ENCODE measurements at places on chromosomes 1 and 21. TPM values are rescaled to one million over a fixed set of nuclear protein-coding genes. Genes with fewer than 3 reads are reported as not detected.
A peak's percentile ranks its signal among the peaks of the same experiment; 100 is the strongest.

GRCh38 chr1:7455796-7456721 is 315.0 kb upstream of the VAMP3 start:
- DNase-seq, result peak; percentile 58

GRCh38 chr1:55275941-55276341 is 60.8 kb upstream of the USP24 start:
- DNase-seq, result no peak

The C8A gene
- total RNA-seq, result not detected

DNA sequence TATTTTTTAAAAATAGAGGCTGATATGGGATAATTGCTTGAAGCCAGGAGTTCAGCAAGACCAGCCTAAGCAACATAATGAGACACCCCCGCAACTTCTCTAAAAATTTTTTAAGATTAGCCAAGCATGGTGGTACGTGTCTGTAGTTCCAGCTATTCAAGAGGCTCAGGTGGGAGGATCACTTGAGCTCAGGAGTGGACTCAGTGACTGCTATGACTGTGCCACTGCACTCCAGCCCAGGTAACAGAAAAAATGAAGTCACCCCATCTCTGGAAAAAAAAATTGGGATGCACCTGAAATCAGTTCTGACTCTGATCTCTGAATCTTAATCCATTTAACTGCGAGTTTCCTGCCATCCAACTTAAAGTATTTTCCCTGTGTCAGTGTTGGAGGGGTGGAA is 124.2 kb downstream of the MRPS6 start:
- no peak for DNase-seq

GRCh38 chr1:23867542-23867894 is 572 bp downstream of the FUCA1 start:
- DNase-seq, result peak; percentile 13

The PDXK gene
- total RNA-seq, result 88.2 TPM

- no peak for DNase-seq
Measured at GRCh38 chr21:32887026-32887425, 115.5 kb upstream of the PAXBP1 start.

DNA sequence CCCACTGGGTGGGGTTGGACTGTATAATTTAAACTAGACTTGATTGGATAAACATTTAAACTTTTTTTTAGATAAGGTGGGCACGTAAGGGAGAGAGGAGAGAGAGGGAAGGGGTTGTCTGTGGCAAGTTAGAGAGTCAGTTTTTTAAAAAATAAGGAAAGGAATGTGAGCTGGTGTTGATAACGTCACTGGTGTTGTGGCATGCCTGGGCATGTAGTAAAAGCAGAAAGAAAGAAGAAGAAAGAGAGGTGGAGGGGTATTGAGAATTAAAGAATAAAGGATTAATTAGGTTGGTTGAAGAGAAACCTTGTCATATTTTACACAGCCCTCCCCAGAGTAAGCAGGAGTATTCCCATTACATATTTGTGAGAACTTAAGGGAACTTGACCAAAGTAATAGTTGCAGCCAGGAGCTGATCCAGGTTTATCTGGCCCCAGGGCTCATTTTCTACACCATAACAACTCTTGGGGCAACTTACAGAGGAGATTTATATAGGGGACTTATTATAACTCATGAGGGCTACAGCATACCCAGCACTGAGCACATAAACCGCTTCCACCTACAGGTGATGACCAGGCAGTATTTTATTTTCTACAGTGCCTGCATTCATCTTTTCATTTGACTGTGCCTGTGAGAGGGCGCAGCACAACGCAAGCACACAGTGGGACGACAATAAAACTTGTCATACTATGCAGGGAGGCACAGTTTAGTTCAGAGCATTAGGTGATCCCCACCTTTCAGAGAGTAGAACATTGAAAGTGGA is 70.2 kb downstream of the CCDC30 start:
- no peak for DNase-seq

The MRPS6 gene
- total RNA-seq, result 118 TPM

The INSRR gene
- not detected for total RNA-seq

DNA sequence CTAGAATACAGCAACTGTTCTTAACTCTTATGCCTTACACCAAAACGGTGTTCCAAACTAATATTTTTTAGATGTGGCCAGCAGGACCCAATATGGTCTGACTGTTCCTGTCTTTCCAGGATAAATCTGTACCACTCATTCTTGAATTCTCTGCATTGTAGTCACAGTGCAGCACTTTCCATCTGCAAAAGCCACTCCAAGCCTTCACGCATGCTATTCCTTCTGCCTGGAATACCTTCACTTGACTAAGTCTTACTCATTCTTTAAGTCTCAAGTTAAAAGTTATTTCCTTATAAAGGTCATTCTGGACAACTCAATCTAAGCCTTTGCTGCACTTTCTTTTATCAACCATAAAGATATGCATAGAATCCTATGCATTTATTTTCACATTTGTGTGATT is 1194.5 kb downstream of the PLA2G4A start:
- DNase-seq, result no peak

The KIF17 gene
- total RNA-seq, result 0.43 TPM

- DNase-seq, result peak; percentile 62
Measured at GRCh38 chr1:62687421-62687902, 724 bp downstream of the DOCK7 start.

DNA sequence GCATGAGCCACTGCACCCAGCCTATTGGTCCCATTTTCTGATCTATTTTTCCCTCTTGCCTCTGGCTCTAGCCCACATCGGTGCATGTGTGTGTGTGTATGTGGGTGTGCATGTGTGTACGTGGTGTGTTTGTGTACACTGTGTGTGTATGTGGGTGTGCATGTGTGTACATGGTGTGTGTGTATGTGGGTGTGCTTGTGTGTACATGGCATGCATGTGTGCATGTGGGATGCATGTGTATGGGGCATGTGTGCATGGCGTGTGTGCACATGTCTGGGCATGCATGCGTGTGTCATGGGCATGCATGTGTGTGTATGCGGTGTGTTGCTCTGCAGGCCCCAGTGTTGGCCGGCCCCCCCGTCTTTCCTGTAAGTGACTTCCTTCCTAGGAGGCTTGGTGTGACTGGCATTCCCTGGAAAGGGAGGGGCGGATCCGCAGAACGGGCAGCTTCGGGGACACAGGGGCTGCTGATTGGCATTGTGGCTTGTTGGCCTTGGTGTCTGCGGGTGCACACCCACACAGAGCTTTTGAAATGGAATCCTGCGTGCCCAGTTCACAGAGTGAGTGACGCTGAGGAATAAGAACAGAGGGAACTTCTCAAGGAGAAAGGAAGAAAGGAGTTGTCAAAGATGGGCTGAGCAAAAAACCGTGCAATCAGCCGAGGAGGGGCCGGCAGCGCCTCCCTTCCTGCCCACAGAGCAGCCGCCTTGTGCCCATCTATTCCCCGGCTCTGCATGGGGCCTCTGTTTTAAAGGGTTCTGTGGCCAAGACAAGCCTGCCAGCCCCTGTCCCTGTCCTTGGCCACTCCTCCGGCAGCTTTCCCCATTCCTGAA is 8.0 kb downstream of the PDXK start:
- peak; percentile 66 for DNase-seq

The CDCA8 gene
- 20.3 TPM for total RNA-seq

The TMEM125 gene
- not detected for total RNA-seq

DNA sequence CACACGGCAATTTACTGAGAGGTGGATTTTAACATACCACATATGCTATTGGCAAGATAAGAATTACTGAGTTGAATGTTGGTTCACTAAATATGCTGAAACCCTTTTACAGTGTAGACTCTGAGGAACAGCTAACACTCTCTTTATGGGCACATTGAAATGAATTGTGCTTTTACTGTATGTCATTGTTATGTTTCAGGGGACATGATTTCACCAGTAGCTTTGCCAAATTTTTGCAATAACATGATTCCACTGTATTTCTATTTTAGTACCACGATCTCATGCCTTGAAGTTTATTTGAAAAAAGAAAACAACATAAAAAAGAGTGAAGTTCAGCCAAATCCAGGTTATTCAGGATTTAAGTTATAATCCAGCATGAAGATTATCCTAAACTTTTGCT is 188.5 kb downstream of the HLX start:
- DNase-seq, result no peak

DNA sequence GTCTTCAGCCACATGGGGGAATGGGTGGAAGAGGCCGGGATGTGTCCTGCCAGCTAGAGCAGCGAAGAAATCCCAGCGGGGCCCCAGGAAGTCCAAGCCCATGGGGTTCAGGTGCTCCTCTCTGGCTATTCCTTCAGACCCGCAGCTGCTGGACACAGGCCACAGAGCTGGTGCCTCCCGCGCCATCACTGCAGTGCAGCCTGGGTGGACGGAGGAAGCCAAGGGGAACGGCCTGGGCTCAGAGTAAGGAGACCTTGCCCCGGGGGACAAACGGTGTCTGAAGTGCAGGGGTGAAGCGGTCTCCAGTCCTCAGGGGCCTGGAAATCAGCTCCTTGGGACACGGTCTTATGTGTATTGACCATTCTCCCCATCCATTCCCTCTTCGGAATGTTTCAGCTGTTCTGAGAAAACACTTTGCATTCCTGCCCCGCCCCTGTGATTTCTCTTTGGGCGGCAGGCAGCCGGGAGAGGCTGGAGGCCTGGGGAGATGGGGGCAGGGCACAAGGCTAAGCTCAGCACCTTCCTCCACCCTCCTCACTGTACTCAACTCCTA is 18.4 kb downstream of the MTHFR start:
- DNase-seq, result peak; percentile 17

GRCh38 chr1:39132505-39133339 is 71.8 kb upstream of the MACF1 start:
- DNase-seq, result peak; percentile 78

DNA sequence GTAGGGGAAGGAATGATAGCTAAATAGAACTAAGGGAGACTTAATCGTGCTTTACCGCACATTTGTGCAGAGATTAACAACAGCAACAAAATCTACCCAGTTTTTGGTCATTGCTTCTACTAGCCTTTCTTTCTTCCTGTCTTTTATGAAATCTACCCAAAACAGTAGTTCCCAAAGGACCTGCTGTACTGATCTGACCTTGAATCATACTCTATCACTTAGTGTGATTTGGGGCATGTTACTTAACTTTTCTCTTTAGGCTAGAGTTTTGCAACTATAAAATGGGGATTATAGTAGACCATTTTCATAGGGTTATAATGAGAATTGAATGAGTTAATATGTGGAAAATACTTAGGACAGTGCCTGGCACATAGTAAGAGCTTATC is 30.5 kb upstream of the MACF1 start:
- DNase-seq, result no peak

DNA sequence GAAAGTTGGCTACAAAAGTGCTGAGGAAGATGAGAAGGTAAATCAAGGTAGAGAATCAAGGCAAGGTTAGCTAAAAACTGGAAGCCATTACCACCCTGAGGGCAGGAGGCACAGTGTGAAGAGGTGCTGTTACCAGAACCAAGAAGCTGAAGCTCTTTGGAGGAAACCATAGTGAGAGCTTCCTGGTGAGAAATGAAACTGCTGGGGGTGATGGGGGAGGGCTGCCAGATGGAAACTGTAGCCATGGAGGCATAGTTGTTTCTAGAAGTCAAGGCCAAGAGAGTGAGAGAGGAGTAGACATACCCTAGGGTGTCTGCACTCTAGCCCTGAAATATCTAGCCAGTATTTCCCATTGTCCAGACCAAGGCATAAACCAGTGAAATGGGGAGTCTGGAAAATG is 28.7 kb downstream of the IFI44 start:
- DNase-seq, result no peak

GRCh38 chr1:88421997-88422396 is 262.1 kb upstream of the PKN2 start:
- DNase-seq, result no peak

DNA sequence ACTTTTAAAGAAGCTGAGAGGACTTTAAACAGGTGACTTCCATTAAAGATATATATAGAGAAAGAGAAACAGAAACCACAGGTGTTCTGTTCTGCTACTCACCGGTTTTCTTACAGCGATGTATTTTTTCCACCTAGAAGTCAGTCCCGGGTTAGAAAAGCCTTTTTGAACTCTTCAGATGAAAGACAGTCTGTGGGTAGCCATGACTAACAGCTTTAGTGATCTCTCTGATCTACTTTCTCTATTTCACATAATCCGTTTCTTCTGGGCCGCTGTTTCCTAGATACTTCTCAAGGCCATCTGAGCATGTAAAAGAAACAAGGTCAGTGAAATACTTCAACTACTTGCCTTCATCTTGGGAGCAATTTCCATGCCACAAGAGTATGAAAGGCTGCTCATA is 25.1 kb downstream of the WDR64 start:
- DNase-seq, result no peak

Data from G401 (cell line).